Sigmoid colon (tissue), 7 donors: ENCODE measurements at places on chromosomes 3 and 15. TPM values are rescaled to one million over a fixed set of nuclear protein-coding genes. Genes with fewer than 3 reads are reported as not detected.

Gene OIP5
- total RNA-seq = not detected

GRCh38 chr3:14976317-14976716, 28.9 kb downstream of the NR2C2 start:
- no peak for DNase-seq

Gene SYNPR
- total RNA-seq = 0.28 TPM

Gene TBC1D5
- total RNA-seq = 51.3 TPM

Gene ZIC4
- not detected for total RNA-seq

DNA sequence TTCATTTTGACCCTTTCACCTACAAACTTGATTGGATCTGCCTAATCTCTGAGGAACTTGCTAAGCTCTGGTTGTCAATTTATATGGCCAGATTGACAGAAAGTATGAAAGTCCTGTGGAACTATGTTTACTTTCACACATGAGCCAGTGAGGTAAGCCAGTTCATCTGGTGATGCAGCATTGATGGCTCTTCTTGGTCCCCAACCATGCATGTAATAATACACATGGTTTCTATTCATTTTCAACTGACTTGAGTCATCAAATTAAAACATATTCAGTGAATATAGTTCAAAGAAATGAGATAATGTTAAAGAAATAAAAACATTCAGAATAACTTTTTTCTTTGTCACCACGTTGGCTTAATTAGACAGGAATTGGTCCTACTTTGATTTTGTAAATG, 336.1 kb upstream of the THBS1 start:
- no peak for DNase-seq

Gene LRCH3
- 154 TPM for total RNA-seq

Gene RARRES1
- 13.0 TPM for total RNA-seq

- DNase-seq = no peak
Measured at GRCh38 chr3:2931265-2931664, 178.9 kb downstream of the IL5RA start.

DNA sequence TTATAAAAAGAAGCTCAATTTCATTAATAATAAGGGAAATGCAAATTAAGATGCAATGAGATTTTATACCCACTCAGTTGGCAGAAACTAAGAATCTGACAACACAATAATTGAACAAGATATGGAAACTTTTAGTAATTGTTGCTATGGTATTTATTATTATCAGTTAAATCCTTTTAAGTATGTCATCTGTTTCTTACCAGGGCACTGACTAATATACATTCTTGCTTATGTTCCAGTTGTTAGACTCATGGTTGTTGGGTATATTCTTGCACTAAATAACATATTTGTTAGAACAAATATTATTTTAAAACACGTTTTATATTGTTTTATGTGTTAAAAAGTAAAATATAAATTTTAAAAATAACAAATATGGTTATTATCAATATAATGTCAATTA, 690.3 kb downstream of the MECOM start:
- DNase-seq = no peak

- DNase-seq = no peak
Measured at GRCh38 chr3:53744351-53744750, 101.9 kb downstream of the CHDH start.

Gene KLF15
- total RNA-seq = 40.3 TPM

DNA sequence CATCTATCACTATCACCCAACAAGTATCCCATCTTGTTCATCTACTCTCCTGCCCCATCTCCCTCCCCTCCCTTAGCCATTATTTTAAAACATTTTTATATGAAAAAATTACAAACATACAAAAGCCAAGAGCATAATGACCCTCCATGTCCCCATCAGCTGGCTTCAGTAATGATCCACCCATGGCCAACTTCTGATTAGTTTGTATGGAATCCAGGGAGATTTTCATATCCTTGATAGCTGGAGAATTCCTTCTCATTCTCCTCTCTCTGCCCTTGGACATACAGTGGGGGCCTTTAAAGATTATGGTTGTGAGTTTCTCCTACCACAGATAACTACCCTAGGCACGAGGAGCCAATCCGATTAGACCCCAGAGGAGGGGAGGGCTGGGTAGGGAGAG, 40.2 kb downstream of the IRAK2 start:
- DNase-seq = no peak

Gene EOMES
- not detected for total RNA-seq

DNA sequence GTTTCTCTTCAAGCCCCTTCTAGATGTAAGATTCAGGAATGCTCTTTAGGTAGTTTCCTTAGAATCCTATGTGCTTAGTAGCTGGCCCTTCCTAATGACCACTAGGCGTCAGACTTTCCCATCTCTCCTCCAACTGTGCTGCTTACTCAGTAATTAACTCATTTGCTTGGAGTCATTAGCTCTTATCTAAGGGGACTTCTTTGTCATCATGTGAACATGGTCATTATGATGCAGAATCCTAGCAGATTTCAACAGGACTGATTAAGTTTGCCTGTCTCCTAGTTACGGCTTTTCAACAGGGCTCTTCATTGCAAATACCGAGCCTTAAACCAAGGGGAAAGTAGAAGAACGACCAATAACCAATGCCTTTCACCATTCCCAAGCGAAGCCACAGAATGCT, 46.4 kb downstream of the GJD2 start:
- no peak for DNase-seq

DNA sequence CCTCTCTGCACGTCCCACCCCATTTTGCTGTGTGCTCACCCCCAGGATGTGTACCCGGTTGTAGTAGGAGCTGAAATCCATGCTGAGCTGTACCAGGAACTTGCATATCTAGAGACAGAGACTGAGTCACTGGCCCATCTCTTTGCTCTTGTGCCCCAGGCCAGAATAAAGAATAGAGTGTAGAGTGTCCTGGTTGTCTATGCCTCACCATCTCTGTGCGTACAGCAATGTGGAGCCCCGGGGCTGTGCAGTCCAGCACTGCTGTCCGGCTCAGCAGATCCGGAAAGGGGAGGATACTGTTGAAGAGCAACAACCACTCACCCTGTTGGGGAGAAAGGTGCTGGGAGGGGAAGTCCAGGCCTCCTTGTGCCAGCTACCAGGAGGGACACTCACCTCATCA, 2.6 kb downstream of the DALRD3 start:
- no peak for DNase-seq

DNA sequence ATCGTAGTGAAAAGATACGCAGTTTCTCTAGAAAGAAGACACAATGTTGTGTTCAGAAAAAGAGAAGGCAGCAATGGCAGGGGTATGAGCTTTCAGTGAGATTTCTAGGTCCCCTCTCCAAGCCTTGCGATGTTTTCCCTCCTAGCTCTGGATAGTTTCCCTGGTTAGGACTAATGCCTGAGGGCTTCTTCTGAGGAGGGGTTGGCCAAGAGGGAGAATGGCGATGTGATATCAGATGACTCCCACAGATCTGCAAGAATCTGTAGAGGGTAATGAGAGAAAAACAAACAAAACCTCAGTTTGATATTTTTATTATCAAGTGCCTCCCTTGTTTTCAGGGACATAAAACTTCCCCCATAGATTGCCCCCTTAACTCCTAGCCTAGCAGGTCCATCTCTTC, 4.1 kb upstream of the CLDN1 start:
- DNase-seq = no peak

Gene NLGN1
- 28.5 TPM for total RNA-seq

GRCh38 chr15:43463998-43464397, 29.0 kb downstream of the TP53BP1 start:
- no peak for DNase-seq

Gene IQCH
- total RNA-seq = 1.2 TPM

Gene MOBP
- not detected for total RNA-seq
